ENCODE measurements at places on chromosomes 3 and 15.

GRCh38 chr15:68328443-68328842 lies 50.9 kb downstream of the FEM1B start:
- DNase-seq = no peak

- no peak for DNase-seq
These were observed 172.8 kb upstream of the HES1 start for GRCh38 chr3:193962986-193963685.

GRCh38 chr3:172097585-172097984 lies 58.2 kb downstream of the FNDC3B start:
- no peak for DNase-seq

DNA sequence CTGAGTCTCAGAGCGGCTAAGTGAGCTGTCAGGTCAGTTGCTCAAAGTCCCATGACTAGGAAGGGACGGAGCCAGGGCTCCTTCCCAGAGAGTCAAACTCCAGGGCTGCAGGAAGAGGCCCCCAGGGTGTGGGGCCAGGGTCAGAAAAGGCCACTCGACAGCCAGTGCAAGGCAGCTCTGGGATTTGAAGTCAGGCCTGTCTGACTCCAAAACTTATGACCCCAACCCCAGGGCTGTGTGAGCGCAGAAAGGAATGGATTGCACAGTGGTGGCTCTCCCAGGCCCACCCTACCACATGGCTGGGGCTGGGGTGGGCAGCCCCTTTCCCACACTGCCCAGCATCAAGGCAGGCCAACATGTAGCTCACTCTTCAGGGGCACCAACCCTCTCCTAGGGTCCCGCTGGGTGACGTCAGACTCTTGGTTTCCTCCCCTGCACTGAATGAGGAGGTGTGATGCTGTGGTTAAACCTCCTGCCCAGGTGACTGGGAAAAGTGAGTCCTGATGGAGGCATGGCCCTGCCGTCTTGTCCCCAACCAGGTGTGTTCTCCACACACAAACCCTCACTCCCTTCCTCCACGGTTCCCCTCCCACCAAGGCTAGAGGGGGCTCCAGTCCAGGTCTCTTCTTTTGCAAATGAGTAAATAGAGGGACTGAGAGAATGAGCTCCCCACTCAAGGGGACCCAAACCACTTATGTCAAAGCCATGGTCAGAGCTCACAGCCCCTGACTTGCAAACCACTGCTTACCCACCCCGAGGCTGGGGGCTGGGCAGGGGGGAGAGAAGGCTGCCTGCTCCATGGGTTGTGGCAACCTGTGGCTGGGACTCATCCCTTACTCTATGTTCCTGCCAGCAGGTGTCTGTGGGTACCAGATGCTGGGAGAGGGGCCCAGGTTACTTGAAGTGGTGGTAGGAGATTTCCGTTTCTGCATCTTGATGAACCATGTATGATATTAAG lies 23.8 kb upstream of the CORO2B start:
- DNase-seq = no peak

DNA sequence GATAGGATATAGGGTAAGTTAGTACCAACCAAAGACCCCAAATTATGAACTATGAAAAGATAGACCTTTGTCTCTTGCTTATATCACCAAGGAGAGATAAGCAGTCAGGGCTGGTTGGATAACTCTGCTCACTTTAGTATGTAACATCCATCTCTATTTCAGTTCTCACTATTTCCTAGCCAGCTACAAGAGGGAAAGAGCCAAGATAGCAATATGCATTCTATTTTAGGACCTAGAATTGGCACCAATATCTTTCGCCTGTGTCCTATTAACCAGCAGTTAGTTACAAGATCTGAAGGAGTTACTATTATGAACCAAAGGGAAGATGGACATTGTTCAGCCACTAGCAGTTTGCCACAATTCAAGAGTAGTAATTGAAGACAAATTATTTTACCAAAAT lies 457.5 kb downstream of the NSUN3 start:
- no peak for DNase-seq

- no peak for DNase-seq
These were observed 320.9 kb upstream of the CTDSPL start for GRCh38 chr3:37540786-37541185.

DNA sequence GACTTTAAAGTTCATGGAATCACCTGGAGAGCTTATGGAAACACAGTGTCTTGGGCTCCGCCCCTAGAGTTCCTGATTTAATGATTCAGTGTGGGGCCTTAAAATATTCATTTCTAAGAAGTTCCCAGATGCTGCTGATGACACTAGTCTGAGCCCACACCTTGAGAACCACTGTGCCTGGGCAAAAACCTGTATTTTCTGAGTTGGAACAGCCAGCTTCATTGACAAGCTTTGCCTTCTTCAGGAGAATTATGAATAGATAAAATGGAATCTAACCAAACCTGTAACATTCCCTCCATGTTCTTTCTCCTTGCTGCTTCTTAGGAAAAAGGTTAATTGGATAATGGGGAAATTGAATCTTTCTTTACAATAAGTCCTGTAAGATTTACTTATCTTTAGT lies 490.7 kb downstream of the DIPK2A start:
- DNase-seq = no peak

DNA sequence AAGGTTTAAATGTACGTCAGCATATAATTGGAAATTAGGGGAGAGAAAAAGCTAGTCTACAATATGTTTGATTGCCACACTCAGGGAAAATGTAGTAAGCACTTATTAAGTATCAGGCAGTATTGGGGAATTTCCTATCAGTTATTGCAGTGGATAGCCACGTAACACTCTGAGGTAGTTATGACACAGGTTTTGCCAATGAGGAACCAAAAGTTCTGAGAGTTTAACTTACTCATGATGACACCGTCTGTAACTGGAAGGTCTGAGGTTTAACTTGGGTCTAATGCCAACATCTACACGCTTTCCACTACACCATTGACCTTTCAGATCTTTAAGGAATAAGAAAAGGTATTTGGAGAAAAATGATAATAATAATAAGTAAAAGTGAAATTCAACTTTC lies 89.5 kb downstream of the ZMAT3 start:
- DNase-seq = no peak

- DNase-seq = no peak
These were observed 46.5 kb downstream of the PTPN9 start for GRCh38 chr15:75532413-75533250.

- DNase-seq = no peak
These were observed 9.3 kb downstream of the BCHE start for GRCh38 chr3:165827883-165828282.

DNA sequence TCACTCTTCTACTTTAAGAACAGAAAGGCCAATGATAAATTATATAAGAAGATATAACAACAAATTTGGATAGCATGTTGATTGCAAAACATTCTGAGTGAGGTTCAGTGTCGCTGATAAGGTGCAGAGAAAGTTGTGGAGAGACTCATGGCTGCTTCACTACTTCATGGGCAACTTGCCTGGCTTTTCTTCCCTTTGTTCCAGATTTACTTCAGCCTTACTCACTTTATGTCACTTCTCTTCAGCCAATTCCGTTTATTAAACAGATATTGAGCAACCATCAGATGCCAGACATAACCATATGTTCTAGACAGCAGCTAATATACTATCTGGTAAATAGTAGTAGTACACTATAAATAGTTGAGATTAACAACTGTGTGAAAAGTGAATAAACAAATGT lies 150.0 kb upstream of the CHL1 start:
- no peak for DNase-seq

DNA sequence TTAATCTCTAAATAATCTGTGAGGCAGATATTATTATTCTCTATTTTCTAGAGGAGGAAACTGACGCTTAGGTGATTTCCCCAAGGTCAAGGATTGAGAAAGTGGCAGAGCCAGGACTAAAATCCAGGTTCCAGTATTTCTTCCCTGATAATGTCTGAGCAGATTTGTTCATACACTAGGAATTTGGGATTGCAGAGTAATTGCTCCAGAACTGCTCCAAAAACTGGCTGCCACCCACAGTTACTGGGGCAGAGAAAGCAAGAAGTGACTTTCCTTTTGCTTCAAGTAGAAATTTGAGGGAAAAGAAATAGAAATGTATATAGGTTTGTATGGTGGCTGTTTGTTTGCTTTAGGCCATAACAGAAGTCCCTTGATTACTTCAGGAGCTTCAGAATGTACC lies 60.6 kb downstream of the SLC12A8 start:
- no peak for DNase-seq

Measured in NCI-H510A (cell line).